ENCODE measurements at places on chromosomes 5 and 9. TPM values are rescaled to one million over a fixed set of nuclear protein-coding genes. Genes with fewer than 3 reads are reported as not detected.

Gene FBP1
- 0.30 TPM for total RNA-seq

Gene IL9
- not detected for total RNA-seq

Gene FCN2
- total RNA-seq = not detected

Gene AFAP1L1
- not detected for total RNA-seq

Gene ENTPD2
- total RNA-seq = not detected

Gene GGTA1
- 1.6 TPM for total RNA-seq

Gene LMX1B
- not detected for total RNA-seq

Gene PTPRD
- total RNA-seq = not detected

Gene ROR2
- 3.2 TPM for total RNA-seq

Gene TPRN
- 13.3 TPM for total RNA-seq

Gene IL17B
- not detected for total RNA-seq

Gene LVRN
- total RNA-seq = 0.23 TPM

Gene PCDHGC5
- total RNA-seq = not detected

Gene LCN6
- not detected for total RNA-seq

Gene KIF27
- total RNA-seq = 2.0 TPM

Gene CYLC2
- total RNA-seq = not detected

Gene CATSPER3
- total RNA-seq = 0.61 TPM

Gene OR1J4
- not detected for total RNA-seq

Gene MZB1
- total RNA-seq = 51.7 TPM

Gene SPINK4
- not detected for total RNA-seq

Gene DMRT3
- total RNA-seq = not detected

Gene RFK
- total RNA-seq = 17.0 TPM

Gene ITGA2
- 37.0 TPM for total RNA-seq

Gene TMEM252
- not detected for total RNA-seq

Gene PCDHA9
- total RNA-seq = not detected

Gene INSYN2B
- total RNA-seq = not detected

Gene ARHGEF37
- 1.1 TPM for total RNA-seq

Gene PCDHA5
- not detected for total RNA-seq

Gene PDLIM7
- 72.9 TPM for total RNA-seq

Gene TYRP1
- not detected for total RNA-seq

Gene SLC46A2
- not detected for total RNA-seq

Gene FBXW5
- 106 TPM for total RNA-seq

Gene PDLIM4
- total RNA-seq = not detected

Gene STPG3
- not detected for total RNA-seq

Gene PLPP7
- not detected for total RNA-seq

Gene C9orf50
- not detected for total RNA-seq

Gene SLC27A6
- total RNA-seq = not detected

Gene CARTPT
- total RNA-seq = not detected

Gene IL13
- 119 TPM for total RNA-seq

Gene EQTN
- total RNA-seq = not detected

Gene RNF180
- not detected for total RNA-seq

Gene PCDHGA4
- total RNA-seq = 0.20 TPM

Gene NUTM2F
- total RNA-seq = not detected

Gene QRFP
- total RNA-seq = not detected

Gene CNTNAP3
- total RNA-seq = not detected

Gene ACTBL2
- not detected for total RNA-seq

Gene LEAP2
- 2.7 TPM for total RNA-seq

Gene DCTN3
- 120 TPM for total RNA-seq

Gene PCDHGA10
- total RNA-seq = not detected

Gene CTNND2
- total RNA-seq = not detected

Gene LCNL1
- 0.09 TPM for total RNA-seq

Gene TAF11L5
- not detected for total RNA-seq

Gene HTR4
- not detected for total RNA-seq

Gene CD72
- total RNA-seq = 11.4 TPM

Gene IL3
- total RNA-seq = 1.5 TPM
